ENCODE measurements at places on chromosomes 4 and X.
A peak's percentile ranks its signal among the peaks of the same experiment; 100 is the strongest.

- no peak for DNase-seq
These were observed 2.0 kb downstream of the DLG3 start for GRCh38 chrX:70446380-70447350.

- DNase-seq = no peak
These were observed 29.6 kb downstream of the PHOX2B start for GRCh38 chr4:41718907-41719306.

DNA sequence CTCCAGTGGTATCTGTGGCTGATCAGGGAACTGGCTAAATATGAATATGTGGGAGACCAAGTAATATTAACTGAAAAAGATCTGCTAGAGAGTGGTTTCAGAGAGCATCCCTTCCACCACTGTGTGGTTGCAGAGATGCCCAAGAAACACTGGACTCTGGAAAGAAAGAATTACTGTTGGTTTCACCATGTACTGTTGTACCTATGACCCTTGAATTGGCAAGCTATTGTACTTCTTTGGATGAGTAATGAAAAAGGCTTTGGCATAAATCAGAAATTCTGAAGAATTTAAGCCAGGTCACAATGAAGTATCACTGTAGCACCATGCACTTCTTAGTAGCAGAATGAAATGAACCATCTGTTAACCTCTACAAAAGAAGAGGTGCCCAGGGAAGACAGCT is 134.4 kb upstream of the INTU start:
- no peak for DNase-seq

DNA sequence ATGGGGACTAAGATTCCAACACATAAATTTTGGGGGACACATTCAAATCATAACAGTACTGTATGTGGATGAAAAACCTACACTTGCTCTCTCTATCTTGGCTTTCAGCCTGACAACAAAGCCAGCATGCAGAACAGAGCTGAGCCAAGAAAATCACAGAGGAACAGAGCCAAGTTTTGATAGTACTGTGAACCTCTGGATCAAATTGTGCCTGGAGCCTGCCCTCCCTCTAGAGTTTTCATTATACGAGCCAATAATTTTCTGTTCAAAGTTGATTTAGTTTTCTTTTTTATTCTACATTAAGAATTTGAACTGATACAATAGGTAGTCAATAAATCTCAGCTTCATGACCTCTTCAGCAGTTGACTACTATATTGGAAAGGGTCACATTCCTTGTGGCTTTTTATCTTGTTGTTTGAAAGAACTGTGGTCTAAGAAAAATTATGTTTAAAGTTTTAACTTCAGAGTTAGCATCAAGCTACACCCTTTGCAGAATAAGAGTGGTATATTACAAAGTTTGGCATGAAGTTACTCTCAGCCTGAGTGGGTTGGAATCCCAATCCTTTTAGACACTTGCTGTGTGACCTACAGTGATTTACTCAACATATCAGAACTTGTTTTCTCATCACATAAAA is 31.1 kb downstream of the GRID2 start:
- DNase-seq = no peak

DNA sequence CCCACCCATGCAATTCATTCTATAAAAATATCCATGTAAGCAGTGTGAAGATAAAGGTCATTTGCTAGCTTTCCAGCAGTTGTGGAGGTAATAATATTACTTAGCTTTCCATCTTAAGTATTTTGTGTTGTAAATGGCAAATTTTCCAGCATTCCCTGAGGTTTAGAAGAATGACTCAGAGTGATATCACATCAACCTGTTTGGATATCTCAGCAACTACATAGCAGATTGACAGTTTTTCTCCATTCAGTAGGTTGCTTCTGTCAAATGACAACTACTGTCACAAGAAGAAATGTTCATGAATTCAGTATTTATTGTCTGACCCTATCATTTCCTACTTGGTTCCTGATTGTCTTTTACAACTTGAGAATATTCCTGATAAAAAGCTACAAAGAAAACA is 434.9 kb upstream of the GALNTL6 start:
- DNase-seq = no peak

- DNase-seq = no peak
These were observed 92.5 kb downstream of the FAM13A start for GRCh38 chr4:88964450-88964849.

DNA sequence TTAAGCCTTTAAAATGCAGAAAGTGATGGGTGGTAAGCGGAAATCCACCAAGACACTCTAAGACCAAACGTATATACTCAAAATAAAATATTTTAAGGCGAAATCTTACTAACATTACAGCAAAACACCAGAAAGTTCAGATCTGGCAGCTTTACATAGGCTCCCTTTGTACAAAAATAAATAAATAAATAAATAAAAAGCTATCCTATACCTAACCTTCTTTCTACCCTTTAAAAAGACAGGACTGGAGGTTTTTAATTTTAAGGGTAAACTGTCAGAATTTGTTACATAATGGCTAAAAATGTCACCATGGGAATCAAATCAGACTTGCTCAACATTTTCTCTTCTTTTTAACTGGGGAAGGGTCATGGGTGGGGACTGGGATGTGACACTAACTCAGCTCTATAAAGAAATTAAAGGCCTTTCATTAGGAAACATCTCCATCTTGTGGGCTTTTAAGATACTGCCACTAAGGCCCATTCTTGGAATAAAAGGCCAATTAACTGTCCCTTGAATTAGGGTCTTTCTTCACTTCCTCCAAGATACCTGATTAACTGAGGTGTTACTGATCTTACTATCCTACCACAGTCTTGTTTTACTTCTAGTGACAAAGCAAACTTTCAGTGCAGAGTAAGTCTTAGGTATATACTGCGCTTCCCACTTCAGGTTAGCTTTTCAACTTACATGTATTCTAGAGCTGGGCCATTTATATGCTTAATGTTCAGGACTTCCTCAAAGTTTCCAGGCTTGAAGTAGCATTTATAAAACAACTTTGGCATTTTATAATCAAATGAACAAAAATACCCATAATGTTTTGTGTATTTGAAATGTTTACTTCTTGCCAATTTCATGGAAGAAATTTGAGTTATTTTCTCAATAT is 13.3 kb downstream of the HNRNPD start:
- DNase-seq = no peak

- DNase-seq = peak; percentile 64
These were observed 11.8 kb upstream of the HSD17B10 start for GRCh38 chrX:53445977-53446376.

DNA sequence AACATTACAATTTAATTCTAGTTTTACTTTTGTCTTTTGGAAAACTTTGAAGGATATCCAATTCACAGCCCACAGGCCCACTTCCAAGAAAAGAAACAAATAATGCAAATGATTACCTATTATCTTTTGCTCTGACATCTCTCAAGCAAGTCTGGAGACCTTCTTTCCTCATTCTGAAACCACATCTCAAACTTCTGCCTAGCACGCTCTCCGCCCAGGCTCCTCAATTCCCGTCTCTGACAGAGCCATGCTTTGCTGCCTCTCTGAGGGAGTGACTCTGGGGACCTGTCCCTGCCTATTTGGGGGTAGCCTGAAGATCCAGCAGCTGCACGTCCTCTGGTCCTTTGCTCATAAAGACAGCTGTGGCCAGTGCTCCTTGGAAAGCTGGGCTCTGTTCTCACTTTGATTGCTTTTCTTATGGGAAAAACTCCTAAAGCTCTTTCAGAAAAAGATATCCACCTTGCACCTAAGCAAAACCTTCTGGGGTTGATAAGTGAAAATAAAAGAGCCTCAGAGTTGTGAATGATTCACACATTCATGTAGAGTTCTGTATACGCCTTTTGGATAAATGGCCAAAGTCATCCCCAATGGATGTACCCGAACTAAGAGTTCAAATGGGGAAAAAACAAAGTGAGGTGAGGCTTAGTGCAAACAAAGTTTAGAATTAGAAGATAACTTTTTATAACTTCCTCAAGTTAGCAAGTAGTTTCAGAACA is 72.4 kb upstream of the TNIP3 start:
- DNase-seq = no peak

DNA sequence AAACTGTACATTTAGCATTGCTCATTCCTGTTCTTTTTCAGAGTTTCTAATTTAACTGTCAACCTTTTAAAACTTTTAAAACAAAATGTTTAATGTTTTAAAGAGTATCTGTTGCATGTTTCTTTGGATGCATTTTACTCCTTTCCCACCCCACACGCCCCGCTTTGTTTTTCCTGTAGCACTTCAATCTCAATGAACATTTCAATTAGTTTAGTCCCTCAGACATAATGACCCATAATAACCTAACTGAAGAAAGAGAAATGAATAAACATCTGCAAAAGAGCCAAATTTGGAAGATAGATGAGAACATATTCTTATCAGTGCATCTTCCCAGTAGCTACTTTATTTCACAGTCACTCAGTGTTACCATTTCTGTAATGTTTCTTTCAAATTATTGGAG is 7.5 kb downstream of the PCDH10 start:
- no peak for DNase-seq

GRCh38 chr4:99863804-99864203 is 30.4 kb downstream of the LAMTOR3 start:
- DNase-seq = no peak

DNA sequence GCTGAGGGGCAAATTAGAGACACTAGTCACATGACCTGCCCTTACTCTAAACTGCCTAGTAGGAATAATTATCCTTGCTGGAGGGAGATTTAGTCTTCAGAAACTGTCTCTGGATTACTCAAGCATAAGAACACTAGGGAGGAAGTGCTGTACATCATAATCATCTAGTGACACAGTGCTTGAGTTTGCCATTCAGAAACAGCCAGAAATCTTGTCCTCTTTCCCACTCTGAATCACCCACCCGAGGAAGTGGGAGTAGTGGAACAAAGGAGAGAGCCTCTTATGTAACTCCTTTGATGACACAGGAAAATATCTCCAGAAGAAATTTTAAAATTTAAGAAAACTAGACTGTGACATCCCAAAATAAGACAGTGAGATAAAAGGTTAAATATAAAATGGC is 69.3 kb upstream of the PCDH19 start:
- DNase-seq = no peak

- DNase-seq = no peak
These were observed 55.0 kb downstream of the TXK start for GRCh38 chr4:48078862-48079655.

GRCh38 chr4:21976166-21976565 is 27.6 kb upstream of the KCNIP4 start:
- no peak for DNase-seq
